ENCODE measurements at places on chromosomes 4 and X. TPM values are rescaled to one million over a fixed set of nuclear protein-coding genes. Genes with fewer than 3 reads are reported as not detected.

- DNase-seq = no peak
Observed at GRCh38 chr4:141898346-141898745, 262.0 kb downstream of the IL15 start.

- no peak for DNase-seq
Observed at GRCh38 chr4:104593019-104593418, 98.3 kb upstream of the CXXC4 start.

GRCh38 chr4:153481478-153481877 lies 15.3 kb downstream of the TMEM131L start:
- DNase-seq = no peak

GRCh38 chrX:32392655-32393054 lies 818.7 kb downstream of the DMD start:
- no peak for DNase-seq

The TMSB15B gene
- 14.5 TPM for polyA plus RNA-seq

DNA sequence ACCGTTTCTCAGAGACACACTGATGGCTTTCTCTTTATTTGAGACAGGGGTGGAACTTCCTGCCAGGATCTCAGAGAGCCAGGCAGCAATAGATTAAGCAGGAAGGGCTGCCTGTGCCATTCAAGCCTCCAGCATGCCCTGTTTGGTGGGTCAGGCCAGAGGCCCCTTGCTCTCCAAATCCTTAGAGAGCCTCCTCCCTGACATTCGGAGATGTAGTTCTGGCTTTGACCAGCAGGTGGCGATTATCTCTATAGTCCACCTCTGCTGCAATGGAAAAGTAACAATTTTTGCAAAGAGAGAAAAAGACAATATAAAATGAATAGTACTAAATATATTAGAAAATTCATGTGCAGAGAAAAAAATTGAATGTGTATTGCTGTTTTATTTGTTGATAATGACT lies 93.9 kb downstream of the NXF2B start:
- peak; percentile 34 for DNase-seq

The EDA gene
- 0.29 TPM for polyA plus RNA-seq

The MXRA5 gene
- not detected for polyA plus RNA-seq

DNA sequence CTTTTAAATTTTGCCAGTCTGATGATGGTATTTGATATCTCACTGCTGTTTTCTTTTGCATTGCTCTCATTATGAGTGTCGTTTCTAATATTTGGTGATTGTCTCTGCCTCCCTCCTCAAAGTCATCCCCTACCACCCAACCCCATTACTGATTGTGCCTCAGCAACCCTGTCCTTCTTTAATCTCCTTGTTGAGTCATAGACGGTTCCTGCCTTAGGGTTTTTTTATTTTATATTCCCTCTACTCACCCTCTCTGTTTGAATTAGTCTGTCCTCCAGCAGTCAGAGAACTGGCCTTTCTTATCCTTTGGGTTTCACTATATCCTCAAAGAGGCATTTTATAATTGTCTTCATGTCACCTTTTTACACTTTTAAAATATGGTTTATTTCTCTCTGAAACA lies 409.3 kb upstream of the CPEB2 start:
- no peak for DNase-seq

- no peak for DNase-seq
Observed at GRCh38 chr4:141541851-141542250, 94.5 kb upstream of the IL15 start.

The EFHC2 gene
- polyA plus RNA-seq = 0.03 TPM

GRCh38 chr4:2142630-2143427 lies 83.7 kb downstream of the NAT8L start:
- no peak for DNase-seq

GRCh38 chrX:17009856-17010625 lies 63.6 kb downstream of the REPS2 start:
- peak; percentile 25 for DNase-seq

- no peak for DNase-seq
Observed at GRCh38 chr4:121514443-121514842, 133.6 kb upstream of the QRFPR start.

DNA sequence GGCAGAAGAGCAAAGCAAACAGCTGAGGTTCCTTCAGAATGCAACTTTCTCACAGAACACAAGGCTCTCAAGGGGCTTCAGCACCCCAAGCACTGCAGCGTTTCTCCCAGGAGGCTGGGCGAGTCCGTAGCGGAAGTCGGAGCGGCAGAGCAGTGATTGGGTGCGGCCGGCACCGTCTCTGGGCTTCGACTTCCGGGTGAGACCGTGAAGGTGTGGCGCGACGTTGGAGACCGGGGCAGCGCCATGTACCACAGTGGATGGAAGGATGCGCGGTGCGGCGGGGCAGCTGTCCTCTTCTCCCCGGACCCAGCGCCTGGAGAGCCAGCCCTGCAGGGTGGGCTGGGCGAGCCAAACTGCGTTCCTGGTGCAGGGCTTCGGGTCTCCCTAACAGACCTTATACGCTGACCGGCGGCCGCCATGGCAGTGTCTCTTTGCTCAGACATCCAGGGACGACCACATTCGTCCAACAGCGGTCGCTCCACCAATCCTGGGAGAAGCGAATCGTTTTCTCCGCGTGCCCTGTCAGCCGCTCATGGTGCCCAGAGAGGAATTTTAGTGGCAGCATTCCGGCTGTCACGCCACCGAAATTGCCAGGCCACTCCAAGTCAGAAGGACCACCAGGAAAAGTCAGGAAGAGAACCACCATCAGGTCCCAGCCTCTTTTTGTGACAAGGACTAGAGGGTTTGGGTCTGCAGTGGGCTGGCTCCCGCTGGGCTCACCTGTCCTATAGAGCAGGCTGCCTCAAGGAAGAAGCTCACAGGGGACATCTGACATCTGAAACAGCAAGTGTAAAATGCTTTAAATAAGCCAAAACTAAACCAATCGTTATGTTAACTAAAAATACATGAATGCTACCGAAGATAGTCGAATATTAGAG lies 20.5 kb downstream of the TRIM61 start:
- DNase-seq = peak; percentile 12

The UNC5C gene
- 0.32 TPM for polyA plus RNA-seq

The FHL1 gene
- polyA plus RNA-seq = 48.1 TPM

The SLC16A2 gene
- 3.6 TPM for polyA plus RNA-seq

DNA sequence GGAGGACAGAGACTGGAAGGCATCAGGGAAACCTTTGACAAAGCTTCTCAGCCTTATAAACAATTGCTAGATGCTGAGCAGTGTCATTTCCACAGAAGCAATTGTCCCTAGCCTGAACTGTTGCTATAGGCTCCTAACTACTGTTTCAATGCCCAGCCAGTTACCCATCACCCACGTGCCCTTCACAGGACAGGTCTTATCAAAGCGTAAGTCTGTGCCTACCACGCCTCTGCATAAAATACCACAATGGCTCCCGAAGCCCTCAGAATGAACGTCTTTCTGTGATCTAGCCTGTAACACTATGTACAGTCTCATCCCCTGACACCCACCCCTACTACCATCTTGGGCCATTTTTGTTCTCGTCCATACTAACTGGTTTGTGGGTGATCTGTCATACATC lies 134.3 kb downstream of the STK32B start:
- DNase-seq = no peak

GRCh38 chrX:9829308-9830267 lies 43.4 kb downstream of the SHROOM2 start:
- DNase-seq = no peak

Measured in endothelial cell of umbilical vein (primary cell).